ENCODE measurements at places on chromosomes 5 and 9.

GRCh38 chr5:141709699-141710267 lies 27.8 kb upstream of the ARAP3 start:
- DNase-seq: no peak

- DNase-seq: no peak
Observed at GRCh38 chr5:134574521-134574920, 49.1 kb downstream of the JADE2 start.

- DNase-seq: no peak
Observed at GRCh38 chr5:80975065-80975464, 14.9 kb downstream of the RASGRF2 start.

GRCh38 chr5:137034764-137035479 lies 464.2 kb downstream of the SPOCK1 start:
- DNase-seq: no peak

GRCh38 chr9:123356851-123357742 lies 1.1 kb downstream of the CRB2 start:
- DNase-seq: no peak

- no peak for DNase-seq
Observed at GRCh38 chr5:37770786-37771185, 69.1 kb downstream of the GDNF start.

DNA sequence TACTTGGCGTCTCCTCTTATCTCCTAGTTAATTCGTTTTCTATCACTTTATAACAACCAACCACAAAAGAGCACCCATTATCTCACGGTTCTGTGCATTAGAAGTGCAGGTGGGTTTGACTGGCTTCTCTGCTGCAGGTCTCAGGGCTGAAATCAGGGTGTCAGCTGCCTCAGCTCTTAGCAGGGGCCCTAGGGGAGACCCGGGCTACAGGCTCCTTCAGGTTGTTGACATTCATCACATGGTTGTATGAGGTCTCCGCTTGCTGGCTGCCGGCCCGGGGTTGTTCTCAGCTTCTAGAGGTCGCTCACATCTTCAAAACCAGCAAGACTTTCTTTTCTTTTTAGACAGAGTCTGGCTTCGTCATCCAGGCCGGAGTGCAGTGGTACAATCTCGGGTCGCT lies 2.9 kb upstream of the ZMYND19 start:
- DNase-seq: no peak

DNA sequence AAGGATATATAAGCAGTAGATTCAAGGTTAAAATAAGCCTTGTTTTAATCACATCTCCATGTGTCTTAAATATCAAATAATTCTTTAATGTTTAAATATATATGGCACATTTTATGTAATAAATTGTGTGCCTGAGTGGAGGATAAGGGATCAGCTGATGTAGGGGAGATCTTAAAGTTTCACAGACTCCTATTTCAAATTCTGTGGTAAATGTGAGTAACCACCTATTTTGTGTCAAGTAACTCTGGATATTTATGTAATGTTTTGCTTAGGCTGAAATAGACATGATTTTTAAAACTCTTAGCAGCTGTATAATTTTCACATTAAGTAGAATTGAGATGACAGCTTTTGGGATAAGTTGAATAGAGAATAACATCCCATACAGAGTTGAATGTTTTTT lies 41.3 kb upstream of the ITGA2 start:
- no peak for DNase-seq

- DNase-seq: no peak
Observed at GRCh38 chr5:143471041-143471509, 67.6 kb upstream of the NR3C1 start.

GRCh38 chr5:139745132-139745799 lies 50.3 kb upstream of the PSD2 start:
- peak; percentile 91 for DNase-seq

- DNase-seq: peak; percentile 91
Observed at GRCh38 chr5:756865-757345, 27.6 kb downstream of the ZDHHC11B start.

DNA sequence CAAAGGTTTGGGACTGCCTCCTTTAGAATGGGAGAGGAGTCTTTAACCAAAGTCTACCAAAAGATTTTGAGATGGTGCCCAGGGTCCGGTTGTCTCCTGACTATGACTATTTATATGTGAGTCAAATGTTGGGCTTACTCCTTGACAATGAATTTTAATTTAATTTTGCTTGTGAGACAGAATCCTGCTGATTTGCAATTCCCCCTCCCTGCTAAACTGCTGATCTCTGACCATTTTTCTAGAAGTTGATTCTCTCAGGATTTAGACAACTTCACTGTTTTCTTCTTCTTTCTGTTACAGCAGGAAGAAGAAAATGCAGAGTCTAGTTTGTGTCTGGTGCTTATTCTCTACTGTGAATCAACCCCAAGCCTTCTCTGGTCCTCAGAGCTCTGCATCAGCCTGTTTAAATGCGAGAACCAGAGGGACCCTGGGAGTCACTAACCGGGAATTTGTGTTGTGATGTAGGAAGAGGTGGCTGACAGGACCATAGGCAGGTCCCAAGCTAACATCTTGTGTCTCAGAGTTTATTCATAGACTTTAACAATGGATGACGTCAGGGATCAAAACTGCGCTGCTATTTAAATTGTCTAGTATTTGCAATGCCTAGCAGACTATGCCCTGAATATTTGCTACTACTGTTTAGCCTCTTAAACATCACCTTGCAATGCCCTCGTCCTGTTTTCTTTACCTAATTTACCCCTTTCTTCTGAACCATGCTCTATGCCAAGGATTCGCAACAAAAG lies 124.0 kb upstream of the TAF11L2 start:
- no peak for DNase-seq

DNA sequence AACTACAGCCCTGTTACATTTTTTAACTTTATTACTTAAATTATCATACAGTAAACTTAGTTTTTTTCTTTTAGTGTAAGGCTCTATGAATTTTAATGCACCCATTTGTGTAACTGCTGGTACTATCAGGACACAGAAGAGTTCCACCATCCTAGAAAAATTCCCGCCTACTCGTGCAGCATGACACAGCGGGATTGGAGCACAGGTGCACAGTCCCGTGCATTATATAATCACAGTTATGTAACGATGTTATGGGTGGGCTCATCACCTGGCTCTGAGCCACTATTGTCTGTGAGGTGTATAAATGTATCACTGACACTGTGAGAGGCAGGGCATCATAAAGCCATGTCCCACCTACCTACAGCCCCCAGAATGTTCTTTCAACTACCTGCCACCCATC lies 80.7 kb downstream of the DRD1 start:
- DNase-seq: no peak

GRCh38 chr5:160284291-160284873 lies 28.0 kb downstream of the CCNJL start:
- no peak for DNase-seq

DNA sequence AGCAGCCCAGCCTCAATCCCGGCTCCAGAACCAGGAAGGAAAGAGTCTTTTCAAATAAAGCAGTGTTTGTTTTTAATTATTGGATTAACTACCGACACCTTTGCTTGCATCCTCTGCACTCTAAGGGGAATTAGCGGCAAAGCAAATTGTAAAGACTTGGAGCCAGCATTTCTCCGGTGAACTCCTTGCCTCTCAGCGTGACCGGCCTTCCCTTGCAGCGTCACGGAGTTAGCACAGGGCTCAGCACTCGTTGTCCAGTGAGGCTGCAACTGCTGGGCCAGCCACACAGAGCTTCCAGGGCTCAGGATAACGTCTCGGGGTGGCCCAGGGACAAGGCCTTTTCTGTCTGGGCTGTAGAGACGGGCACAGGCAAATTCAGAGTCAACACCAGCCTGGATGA lies 180.6 kb downstream of the OLFM1 start:
- no peak for DNase-seq

GRCh38 chr9:35415402-35416097 lies 74.4 kb upstream of the RUSC2 start:
- no peak for DNase-seq

- DNase-seq: no peak
Observed at GRCh38 chr9:127415141-127415540, 9.0 kb upstream of the ZNF79 start.

- no peak for DNase-seq
Observed at GRCh38 chr5:143140492-143141203, 262.8 kb downstream of the NR3C1 start.

DNA sequence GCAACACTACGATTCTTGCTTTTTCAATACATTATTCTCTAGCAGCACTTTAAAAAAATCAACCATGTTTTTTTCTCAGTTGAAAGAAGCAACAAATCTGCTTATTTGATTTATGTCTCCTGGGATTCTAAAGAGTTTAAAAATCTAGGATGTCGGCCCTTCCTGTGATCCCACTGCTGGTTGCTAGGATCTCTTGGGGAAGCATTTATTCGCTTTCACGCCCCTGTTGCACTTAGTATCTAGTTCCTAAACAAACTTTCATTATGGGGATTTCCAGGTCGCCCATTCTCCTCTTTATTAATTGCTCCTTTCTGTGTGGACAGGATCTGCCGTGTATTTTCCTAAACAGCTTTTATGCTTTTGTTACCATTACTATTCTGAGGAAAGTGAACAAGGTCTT lies 313.5 kb downstream of the AGTPBP1 start:
- DNase-seq: no peak

- no peak for DNase-seq
Observed at GRCh38 chr5:56496581-56497063, 263.5 kb upstream of the ANKRD55 start.

DNA sequence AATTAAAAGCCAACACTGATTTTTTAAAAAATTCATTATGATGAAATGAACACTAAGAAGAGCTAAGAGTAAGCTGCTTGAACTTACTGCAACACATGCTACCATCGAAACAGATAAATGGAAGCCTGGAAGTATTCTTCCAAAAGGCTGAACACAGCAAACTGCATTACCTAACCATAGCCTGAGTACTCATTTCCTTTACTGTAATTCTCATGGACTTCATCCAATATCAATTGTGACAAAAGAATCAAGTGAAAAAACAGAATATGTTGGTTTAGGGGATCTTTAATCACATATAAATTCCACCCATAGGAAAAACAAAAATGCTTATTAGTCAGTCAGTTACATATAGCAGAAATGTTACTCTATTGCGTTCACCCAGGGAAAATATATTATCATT lies 68.5 kb downstream of the DROSHA start:
- no peak for DNase-seq

DNA sequence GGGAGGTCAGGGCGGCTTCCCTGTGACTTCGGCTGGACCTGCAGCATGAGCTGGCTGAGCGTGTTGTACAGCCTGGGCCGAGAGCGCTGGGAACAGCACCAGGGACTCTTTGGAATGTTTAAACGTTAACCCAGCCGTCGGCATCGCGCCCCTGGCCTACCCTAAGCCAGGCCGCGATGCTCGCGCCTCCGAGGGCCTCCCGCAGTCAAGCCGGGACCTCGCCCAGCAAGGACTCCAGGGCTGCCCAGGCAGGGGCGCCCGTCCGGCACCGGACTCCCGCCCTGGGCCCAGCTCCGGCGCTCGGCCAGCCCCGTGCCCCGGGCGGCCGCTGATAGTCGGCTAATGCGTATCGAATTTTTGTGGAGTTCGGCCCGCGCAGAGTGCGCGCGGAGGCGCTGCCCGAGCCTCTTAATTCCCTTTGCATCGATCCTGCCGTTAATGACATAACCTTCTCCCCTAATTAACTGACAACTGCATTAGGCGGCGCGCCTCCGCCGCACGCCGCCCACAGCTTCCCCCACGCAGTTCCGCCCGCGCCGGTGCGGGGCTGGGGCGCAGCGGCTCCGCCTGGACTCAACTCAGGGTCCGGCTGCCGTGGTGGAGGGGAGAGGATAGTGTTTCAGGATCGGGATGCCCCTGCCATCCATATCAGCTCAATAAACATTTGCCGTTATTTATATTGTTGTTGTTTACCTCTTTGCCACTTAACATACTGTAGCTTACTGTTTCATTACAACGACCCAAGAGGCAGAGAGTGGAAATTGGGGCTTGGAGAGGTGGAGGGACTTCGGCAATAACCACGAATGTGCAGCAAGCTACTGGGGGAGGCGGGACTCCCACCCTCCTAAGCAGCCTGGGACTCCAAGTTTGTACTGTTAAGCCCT lies 28.8 kb upstream of the CDC23 start:
- peak; percentile 68 for DNase-seq

DNA sequence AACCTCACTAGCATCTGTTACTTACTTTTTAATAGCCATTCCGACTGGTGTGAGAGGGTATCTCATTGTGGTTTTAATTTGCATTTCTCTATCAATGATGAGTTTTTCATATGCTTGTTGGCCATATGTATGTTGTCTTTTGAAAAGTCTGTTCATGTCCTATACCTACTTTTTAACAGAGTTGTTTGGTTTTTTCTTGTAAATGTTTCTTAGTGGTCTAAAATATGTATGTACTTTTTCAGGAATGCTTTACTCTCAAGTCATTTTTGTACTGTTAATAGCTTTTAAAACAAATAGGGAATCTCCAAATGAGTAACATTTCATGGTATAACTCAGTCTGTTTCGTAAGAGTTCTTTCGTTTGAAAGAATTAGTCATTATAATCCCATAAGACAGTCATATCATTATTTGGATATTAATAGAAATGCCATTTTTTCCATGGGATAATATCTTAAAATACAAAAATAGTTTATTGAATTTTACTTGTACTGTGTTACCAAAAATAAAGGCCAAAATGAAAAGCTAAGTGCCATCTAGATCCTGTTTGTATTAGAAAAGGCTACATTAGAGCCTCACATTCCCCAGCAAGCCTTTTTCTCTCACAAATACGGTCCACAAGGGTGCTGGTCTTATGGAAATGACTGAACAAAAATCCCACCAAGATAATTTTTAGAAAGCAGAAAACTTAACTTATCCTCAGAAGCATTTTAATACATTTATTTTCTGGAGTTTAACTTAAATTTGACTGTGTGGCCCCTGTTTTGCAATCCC lies 247.7 kb downstream of the PJA2 start:
- no peak for DNase-seq

GRCh38 chr5:135997673-135998335 lies 31.0 kb upstream of the TGFBI start:
- DNase-seq: no peak

DNA sequence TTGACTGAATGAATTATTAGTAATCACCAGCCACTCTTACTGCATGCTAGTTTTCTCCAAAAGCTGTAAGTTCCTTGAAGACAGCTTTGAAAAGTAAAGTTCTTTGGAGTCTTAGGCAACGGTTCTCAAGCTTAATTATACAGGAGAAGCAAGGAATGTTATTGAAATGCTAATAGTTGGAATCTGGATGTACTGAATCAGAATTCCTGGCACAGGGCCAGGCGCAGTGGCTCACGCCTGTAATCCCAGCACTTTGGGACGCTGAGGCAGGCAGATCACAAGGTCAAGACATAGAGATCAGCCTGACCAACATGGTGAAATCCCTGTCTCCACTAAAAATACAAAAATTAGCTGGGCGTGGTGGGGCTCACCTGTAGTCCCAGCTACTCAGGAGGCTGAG lies 33.4 kb downstream of the GRIA1 start:
- peak; percentile 36 for DNase-seq

DNA sequence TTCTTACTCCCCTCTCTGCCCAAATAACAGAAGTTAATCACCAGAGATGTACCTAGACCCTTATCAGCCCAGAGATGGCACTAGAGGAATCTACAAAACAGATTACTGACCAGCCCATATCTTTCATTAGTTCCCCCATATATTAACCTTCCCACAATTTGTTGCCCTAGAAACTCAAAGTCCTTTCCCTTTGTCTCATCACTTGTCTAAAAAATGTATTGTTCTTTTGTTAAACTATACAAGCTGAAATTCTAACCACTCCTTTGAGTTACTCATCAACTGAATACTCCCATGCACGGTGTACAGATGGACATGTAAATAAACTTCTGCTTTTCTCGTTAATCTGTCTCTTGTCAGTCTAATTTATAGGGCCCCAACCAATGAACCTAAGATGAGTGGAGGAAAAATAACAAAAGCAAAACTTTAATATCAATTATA lies 130.9 kb downstream of the CCDC192 start:
- no peak for DNase-seq

GRCh38 chr9:138063785-138064184 lies 186.2 kb downstream of the CACNA1B start:
- no peak for DNase-seq
